Astrocyte of the spinal cord (primary cell): ENCODE measurements at places on chromosomes 11 and 22.
A peak's percentile ranks its signal among the peaks of the same experiment; 100 is the strongest.

DNA sequence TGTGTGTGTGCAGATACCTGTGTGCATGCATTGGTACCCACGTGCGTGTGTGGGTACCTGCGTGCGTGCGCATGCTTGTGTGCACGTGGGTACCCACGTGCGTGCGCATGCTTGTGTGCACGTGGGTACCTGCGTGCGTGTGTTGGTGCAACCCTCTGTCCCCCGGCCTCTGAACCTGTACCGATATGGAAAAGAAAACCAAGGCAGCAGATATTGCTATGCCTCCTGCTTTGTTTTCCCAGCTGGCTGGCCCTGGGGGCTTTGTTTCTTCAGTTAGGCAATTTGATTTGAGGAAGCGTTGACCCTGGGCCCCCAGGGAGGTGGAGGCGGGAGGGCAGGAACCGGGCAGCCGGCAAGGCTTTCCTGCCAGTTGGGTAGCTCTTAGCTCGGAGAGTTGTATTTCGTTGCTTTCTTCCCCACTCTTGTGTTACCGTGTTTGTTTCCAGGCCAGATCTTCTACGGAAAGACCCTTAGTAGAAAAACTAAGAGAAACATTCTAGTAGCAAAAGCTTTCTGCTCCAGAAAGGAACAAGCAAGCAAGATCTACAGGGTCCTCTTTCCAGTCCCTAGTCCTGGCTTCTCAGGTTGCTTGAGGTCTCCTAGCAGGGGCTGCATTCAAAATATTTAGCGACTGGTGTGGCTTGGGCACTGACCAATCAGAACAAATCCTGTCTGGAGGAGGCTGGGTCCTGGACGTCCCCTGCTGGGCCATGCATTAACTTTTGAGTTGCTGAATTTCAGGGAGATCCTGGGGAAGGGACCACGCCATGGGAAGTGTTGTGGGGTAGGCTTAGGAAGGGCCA, 26.3 kb upstream of the SORL1-AS1 start:
- DNase-seq: no peak

- peak; percentile 85 for DNase-seq
These were observed 125.8 kb downstream of the MICAL2 start for GRCh38 chr11:12235947-12236743.

- no peak for DNase-seq
These were observed 104.5 kb downstream of the EFCAB6 start for GRCh38 chr22:43707648-43708047.

GRCh38 chr22:29313576-29314466, 1.7 kb downstream of the RASL10A start:
- DNase-seq: no peak

GRCh38 chr11:58742140-58742539, 10.4 kb upstream of the GLYAT start:
- no peak for DNase-seq

DNA sequence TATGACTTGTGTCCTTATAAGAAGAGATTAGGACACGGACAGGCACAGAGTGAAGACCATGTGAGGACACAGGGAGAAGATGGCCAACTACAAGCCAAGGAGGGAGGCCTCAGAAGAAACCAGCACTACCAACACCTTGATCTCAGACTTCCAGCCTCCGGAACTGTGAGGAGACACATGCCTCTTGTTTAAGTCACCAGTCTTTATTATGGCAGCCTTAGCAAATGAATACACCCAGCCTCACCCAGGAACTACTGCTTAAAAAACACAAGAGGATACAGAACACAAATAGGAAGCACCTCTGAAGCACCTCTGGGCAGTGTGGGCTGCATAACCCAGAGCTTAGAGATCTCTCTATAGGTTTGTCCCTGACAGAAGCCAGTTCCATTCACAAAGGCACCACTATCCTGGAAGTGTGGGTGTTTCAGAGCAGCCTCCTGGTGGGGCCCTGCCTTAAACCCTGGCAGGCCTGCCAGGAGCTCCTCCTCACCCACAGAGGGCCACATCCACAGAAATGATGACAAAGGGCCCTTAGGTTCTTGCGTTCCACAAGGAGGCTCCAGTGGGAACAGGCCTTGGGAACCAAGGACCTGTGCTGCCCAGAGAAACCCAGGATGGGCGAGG, 58.8 kb downstream of the CHRDL2 start:
- DNase-seq: no peak

DNA sequence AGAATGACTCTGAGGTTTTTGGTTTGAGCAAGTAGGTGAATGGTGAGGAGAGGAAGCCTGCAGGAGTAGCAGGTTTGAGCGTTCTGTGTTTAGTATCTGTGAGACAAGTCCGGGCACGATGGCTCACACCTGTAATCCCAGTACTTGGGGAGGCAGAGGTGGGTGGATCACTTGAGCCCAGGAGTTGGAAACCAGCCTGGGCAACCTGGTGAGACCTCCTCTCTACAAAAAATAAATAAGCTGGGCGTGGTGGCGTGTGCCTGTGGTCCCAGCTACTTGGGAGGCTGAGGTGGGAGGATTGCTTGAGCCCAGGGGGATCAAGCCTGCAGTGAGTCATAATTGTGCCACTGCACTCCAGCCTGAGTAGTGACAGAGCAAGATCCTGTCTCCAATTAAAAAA, 9.7 kb upstream of the CENATAC start:
- no peak for DNase-seq

GRCh38 chr22:24325105-24325757, 54.6 kb downstream of the SPECC1L start:
- DNase-seq: peak; percentile 87

GRCh38 chr22:22552630-22553029, 6.4 kb downstream of the PRAME start:
- DNase-seq: no peak

DNA sequence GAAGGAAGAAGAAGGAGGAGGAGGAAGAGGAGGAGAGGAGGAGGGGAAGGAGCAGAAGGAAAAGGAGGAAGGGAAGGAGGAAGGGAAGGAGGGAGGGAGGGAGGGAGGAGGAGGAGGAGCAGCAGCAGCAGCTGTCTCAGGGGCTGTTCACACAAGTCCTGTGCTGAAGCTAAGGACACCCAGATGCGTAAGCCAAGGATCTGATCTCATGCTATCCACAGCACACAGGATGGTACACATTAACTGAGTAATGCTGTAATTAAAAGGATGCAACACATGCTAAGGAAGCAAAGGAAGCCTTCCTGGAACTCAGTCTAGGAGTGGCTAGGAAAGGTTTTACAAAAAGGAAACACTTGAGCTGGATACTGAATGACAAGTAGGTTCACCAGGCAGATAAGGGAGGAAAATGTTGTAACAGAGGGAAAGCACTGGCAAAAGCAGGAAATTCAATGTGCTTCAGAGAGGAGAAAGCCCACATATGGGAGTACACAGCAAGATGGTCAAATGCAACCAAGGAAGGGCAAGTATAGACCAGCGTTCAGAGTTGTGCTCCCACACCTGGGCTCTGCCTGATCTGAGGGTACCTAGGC, 32.0 kb downstream of the TRIM66 start:
- no peak for DNase-seq
